ENCODE measurements at places on chromosomes 3 and 15. TPM values are rescaled to one million over a fixed set of nuclear protein-coding genes. Genes with fewer than 3 reads are reported as not detected.

GP9 gene
- total RNA-seq = not detected

EDEM1 gene
- 84.3 TPM for total RNA-seq

DNA sequence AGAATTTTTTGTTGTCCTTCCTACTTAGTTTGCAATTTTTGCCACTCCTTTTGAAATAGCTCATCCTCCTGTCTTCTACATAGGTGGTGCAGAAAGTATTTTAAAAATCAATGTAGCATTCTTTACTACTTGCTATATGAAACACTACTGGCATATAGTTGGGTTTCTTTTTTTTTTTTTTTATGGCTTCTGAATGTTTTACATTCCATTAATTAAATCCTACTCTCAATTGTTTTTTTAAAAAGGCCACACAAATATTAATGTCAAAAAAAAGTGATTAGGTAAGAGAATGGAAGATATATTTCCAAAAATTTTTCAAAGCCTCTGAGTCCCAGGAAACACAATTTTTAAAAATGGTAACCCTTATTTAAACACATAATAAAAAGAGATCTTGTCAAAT is 262.6 kb downstream of the MAGI1 start:
- no peak for DNase-seq

- DNase-seq = no peak
Measured at GRCh38 chr3:138881233-138881632, 46.5 kb upstream of the PIK3CB start.

GRCh38 chr3:36379872-36380220 is 458 bp upstream of the STAC start:
- DNase-seq = no peak

DNA sequence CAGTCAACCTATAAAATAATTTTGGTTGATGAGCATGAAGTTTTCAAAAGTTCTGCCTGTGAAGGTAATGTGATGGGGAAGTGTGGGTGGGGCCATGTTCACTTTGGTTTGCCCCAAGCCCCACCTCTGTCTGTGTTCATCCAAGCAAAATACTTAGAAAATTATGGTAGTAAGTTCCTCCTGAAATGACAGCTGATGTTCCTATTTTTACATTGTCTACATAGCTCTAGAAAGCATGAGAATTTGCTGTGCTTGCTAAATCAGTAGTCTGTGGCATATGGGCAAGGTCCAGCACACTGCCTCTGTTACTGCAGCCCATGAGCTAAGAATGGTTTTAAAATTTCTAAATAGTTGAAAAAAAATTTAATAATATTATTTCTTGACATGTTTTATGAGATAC is 21.9 kb upstream of the CP start:
- no peak for DNase-seq

DNA sequence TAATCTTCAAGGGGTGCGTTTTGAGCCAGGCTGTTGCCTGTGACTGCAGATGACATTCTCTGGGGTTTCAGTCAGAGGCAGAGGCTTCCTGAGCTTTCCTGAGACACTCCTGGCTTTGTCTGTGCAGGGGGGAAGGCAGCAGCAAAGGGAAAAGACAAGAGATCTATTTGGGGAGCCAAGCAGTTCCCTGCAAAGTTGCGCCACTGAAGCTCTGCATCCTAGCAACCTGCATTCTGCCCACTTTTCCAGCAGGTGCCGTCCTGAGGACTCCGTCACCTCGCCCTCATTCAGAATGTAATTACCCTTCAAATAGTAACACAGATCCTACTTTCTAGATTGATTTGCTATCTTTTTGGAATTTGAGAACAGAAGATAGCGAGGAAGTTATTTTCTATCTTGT is 1.9 kb upstream of the TMEM158 start:
- DNase-seq = no peak

- DNase-seq = no peak
Measured at GRCh38 chr3:40387895-40388254, 891 bp downstream of the ENTPD3 start.

GRCh38 chr15:31147456-31147855 is 45.9 kb upstream of the TRPM1 start:
- no peak for DNase-seq

GRCh38 chr3:166351461-166351860 is 514.2 kb upstream of the BCHE start:
- DNase-seq = no peak

DNA sequence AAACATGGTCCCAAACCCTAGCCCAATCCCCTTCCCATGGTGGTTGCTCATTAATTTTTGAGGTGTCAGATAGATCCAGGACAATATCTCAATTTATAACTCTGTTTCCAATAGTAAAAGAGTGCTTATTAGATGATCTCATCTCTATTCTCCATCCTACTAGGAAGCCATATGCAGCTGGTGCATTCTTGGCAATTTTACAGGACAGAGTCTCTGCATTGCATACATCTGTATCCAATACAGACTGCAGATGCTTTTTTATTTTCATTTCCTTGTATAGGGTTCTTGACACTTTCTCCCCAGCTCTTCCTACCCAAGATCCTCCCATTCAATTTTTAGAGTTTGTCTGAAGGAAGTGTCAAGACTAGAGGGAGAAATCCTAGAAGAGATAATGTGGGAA is 194.8 kb upstream of the DPH6 start:
- DNase-seq = no peak

DNA sequence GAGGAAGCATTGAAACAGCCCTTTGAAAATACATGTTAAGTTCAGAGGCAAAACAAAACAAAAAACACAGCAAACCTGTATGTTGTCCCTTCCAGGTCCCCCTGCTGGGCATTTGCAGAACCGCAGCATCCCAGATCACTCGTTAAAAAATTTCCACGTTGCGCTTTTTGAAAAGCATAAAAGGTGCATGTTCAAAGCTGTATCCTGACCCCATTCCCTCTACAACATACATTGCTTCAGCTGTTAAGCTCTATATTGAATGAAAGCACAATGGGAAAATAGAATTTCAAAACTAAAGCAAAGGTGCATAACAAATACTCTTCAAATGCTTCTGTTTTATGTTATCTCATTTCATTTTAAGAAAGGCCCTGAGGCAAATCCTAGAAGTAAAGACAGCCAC is 328.3 kb downstream of the THSD4 start:
- peak; percentile 56 for DNase-seq

- no peak for DNase-seq
Measured at GRCh38 chr3:140576449-140576848, 101.4 kb upstream of the TRIM42 start.

- DNase-seq = no peak
Measured at GRCh38 chr3:46666453-46666845, 27.0 kb downstream of the ALS2CL start.

GRCh38 chr3:160052385-160053047 is 63.9 kb downstream of the IL12A start:
- DNase-seq = no peak

DNA sequence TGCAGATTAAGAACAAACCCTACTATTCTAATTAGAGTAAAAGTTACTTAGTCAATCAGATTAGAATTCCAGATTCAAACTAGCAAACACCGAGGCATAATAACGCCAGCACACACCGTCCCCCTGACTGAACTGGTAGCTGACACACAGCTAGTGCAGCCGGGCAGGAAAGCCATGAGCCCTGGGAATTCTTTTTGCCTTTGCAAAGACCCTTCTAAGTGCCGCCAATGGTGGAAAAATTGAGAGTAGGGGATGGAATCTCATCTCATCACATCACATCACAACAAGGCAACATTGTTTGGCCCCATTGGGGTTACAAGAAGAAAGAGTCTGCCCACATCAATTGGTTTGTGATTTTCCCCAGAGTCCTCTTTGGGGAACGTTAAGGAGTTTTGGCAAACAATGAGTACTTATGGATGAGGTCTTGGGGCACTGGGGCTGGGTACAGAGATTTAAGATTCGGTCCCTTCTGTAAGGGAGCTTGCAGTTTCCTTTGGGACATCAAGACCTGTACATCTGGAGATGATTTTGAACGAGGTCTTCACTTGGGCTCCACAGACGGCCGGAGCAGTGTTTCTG is 120.4 kb upstream of the MEF2A start:
- DNase-seq = no peak

DNA sequence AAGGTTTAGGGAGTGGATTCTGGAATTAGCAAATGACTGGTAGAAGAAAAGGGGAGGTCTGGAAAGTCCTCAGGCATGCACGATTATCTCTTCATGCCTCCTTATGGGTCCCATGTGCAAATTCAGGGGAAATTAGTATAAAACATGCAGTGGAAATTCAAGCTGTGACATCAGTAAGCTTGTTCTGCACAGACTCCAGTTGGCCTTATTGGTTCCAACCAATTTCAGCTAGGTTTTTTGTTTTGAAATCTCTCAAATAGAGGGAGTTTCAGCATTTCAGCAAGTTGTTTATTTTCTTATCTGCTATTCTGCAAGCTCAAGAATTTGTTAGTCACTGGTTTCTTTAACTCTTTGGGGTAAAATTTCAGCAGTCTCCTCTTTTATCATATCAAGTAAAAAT is 774 bp upstream of the TMCO5A start:
- DNase-seq = no peak

- DNase-seq = peak; percentile 90
Measured at GRCh38 chr3:129249284-129250065, at the start of gene COPG1. Gene COPG1 (plus strand): TSS chr3:129249606. CDS start chr3:129249710, 104 bp downstream.

- DNase-seq = no peak
Measured at GRCh38 chr15:73694419-73694818, 10.2 kb downstream of the CD276 start.

DNA sequence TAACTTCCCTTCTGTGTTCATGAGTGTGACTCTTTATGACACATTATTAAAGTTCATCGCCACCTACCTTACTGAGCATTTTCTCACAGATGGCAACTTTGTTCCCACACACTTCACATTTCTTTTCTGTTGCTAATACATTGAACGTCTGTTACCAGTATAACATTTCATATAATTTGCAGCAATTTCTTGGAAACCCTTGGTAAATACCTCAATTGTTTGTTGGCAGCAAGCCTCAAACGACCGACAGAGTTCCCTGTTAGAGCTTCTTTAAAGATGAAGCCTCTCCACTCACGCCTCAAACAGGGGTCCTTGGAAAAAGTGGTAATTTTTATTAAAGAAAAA is 3.2 kb upstream of the CHSY1 start:
- DNase-seq = no peak

GRCh38 chr3:115662356-115662755 is 39.0 kb downstream of the GAP43 start:
- no peak for DNase-seq

DNA sequence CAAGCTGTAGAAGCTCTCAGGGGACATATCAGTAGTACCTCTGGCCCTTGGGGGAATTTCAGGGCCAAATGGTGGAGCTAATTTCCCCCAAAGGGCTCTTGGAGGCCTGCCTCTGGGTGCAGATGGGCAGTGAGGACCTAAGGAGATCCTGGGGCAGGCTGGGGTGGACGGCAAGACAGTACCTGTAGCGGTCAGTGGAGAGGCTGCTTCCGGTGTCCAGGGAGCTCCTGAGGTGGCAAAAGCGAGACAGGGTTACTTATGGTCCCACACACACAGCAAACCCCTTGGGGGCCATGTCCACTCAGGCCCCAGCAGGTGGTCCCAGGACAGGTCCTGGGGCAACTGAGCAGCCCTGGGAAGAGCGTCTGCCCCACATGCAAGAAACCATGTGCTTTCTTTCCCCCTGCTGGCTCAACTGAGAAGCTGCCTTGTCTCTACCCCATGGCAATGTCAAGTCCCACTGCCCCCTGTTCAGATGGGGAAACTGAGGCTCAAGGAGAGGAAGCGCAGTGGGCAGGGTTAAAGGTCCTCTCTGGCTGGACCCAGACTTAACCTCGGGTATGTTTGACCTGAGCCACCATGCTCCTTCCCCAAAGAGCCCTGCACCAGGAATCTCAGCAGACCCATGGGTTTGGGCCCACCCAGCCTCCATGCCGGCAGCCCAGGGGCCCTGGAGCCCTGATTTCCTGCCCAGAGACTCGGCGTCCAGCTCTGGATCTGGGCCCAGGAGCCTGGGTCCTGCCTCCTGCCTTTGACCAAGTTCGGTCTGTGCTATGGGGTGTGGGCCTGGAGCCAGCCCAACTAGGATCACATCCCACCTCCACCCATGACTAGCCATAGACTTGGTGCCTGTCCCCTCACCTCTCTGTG is 25.7 kb downstream of the IQSEC1 start:
- no peak for DNase-seq

DNA sequence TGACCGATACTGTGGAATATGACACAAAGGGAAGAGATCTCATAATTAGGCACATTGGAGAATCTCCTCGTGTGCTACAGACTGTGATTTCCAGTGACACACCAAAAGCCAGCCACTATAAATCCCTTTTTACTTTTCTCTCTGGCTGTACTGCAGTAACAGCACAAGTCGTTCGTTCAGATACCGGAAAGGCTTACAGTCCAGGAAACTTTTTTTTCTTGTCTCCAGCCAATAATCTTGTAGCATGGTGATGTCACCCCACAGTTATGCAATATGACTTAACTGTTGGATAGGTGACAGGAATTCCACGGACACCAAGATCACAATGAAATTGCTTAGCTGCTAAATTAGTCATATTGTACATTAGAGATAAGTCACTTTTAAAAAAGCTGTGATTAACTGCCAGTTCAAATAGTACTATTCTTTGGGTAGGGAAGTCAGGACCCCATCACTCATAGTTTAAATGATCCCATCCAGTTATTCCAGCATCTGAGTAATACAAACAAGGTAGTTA is 36.3 kb upstream of the TSC22D2 start:
- DNase-seq = no peak

DNA sequence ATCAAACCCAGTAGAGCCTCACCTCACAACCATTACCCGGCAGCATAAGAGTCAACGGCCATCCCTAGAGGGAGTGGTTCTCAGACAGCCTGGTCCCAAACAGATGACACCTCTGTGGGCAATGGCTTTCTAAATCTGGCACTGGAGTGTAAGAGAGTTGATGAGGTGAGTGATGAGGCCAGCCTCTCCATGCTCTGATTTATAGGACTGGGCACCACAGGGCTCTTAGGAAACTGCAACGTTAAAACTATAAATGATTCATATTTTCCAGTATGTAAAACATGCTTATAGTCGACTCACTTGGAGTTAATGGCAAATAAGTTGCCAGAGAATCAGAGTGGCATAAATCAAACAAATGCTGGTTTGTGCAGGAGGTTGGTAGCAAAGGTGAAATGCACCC is 187.7 kb downstream of the GREM1 start:
- DNase-seq = no peak

DNA sequence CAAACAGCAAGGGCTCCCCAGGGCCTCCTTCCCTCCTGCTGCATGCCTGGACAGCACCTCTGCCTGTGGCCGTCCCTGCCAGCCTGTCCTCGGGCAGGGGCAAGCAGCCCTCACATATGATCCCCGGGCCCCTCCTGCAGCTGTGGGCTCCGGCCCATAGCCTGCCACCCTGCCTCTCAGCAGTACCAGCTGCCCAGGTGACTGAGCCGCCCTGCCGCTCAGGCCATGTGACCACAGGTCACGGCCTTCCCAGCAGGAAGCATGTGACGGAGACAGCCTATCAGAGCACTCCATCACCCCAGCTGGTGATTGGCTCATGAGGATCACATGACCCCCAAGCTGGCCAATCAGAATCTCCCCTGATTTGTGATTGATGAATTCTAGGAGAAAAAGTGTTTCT is 23.9 kb downstream of the ALDH1L1 start:
- DNase-seq = no peak

DNA sequence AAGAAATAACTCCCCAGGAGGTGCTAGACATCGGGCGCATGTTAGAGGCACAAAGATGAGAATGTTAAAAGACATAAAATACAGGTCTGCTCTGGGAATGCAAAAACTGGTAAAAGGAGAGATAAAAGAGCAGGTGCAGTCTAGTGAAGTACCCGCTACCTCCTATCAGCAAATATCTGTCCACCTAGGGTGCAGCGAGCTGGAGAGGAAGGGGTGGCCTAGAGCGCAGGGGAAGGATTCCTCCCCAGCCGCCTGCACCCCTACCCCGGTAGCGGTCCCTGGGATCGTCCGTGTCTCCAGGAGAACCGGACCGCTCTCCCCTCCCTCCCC is 237 bp upstream of the ZNF662 start:
- DNase-seq = no peak

Data from activated CD8-positive, alpha-beta T cell treated with anti-CD3 and anti-CD28 coated beads, Interleukin-2, amount 10 ng/mL, durations not matched to agents 7 days and 5 days (primary cell).